Psoas muscle (tissue), 8 donors: ENCODE measurements at places on chromosomes 5 and 9.

GRCh38 chr9:6506571-6506970 lies 93.6 kb downstream of the UHRF2 start:
- DNase-seq = no peak

- no peak for DNase-seq
These were observed 26.9 kb downstream of the DAP start for GRCh38 chr5:10734037-10734709.

GRCh38 chr5:138837160-138837559 lies 38.0 kb downstream of the LRRTM2 start:
- no peak for DNase-seq

GRCh38 chr5:66322786-66323528 lies 178.9 kb downstream of the SREK1 start:
- no peak for DNase-seq

DNA sequence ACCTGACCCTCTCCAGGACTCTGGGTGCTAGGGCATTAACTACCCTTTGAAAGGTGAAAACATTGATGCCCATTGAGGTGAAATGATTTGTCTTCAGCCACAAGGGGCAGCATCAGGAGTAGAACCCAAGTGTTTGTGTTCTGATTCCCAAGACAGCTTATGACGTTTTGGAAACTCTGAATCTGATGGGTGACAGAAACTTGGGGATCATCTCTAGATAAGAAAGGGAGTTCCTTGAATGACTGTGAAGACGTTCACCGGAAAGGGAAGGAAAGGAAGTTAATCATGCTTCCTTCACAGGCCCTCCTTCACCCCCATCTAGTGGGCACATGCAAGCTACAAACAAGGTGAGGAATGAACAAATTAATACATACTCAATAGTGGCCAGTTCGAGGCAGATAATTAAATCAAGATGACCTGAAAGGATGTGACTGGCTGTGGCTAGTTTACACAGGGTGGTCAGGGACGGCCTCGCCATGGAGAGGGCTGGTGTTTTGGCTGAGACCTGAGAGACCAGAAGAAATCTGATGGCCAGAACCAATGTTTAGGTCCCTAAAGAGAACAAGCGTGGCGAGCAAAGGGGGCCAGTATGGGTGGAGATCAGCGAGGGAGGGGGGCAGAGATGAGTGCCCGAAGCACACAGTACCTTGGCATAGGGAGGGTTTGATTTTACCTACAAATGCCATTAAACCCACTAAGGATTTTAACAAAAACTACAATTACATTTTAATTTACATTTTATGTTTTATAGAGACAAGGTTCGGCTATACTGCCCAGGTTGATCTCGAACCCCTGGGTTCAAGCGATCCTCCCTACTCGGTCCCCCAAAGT lies 937 bp upstream of the SLC26A2 start:
- DNase-seq = no peak
